ENCODE measurements at places on chromosomes 6 and 20.

- DNase-seq = no peak
These were observed 98.4 kb downstream of the IPCEF1 start for GRCh38 chr6:154258064-154258757.

GRCh38 chr6:109290143-109290931 is 91.9 kb downstream of the CD164 start:
- no peak for DNase-seq

DNA sequence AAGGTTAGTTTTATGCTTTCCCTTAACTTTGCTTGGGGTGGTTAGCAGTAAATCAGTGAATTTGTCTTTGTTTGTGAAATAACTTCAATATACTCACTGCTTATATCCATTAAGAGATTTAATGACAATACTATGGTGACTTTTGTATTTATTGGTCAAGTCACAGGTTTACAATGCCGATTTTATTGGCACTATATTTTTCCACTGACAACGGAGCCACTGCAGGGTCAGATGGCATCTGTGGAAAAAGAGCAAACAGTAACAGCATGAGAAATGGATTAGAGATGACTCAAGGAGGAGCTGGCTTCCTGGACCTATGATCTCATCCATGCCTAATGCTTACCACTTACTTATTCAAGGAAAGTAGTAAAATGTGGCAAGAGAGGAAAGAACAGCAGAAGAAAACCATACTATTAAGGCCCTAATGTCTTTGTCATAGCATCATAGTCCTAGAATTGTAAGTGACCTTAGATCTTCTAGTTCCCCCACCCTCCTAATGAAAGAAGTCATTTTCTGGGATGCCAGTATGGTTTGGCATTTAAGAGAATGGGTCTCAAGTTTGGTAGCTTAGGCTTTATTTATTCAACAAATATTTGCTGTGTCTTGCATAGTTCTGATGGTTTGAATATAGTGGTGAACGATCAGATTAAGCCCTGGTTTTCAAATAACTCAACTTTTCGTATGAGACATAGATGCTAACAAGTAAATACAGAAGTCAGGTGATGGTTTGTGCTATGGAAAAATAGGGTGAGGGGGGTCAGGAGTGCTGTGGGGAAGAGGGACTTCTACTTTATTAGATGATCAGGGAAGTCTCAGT is 18.5 kb downstream of the RNF144B start:
- DNase-seq = no peak

GRCh38 chr6:95973976-95974375 is 41.8 kb upstream of the FUT9 start:
- no peak for DNase-seq

DNA sequence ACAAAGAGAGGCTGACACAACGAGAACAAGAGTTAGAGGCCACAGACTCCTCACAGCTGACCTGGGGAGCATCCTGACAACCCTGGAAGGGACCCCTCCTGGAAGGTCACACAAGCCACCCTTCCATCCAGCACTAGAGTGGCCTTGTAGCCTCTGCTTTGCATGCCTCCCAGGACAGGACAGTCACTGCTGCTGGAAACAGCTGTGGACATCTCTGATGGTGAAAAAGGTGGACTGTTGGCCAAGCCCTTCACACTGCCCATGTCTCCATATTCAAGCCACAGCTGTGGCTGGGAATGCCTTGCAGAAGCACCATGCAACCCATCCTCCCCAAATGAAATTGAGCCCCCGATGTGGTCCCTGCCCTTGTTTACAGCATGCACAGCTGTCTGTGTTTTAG is 102.1 kb upstream of the SRSF6 start:
- no peak for DNase-seq

DNA sequence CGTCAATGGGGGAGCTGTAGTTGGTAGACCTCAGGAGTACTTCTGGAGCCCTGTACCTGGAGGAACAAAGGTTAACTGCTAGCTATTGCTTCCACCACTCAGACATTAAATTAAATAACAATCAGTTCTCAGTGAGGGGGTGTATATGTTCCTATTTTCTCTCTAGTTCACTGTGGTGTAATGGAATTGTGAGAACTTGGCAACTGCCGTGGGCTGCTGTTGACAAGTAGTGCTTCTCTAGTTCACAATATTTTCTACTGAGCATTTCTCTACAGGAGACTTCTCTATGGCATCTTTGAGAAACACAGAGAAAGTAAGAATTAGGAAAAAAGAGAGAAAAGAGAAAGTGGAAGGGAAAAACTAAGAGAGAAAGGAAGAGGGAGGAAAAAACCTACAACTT is 23.4 kb upstream of the GSTA4 start:
- no peak for DNase-seq

DNA sequence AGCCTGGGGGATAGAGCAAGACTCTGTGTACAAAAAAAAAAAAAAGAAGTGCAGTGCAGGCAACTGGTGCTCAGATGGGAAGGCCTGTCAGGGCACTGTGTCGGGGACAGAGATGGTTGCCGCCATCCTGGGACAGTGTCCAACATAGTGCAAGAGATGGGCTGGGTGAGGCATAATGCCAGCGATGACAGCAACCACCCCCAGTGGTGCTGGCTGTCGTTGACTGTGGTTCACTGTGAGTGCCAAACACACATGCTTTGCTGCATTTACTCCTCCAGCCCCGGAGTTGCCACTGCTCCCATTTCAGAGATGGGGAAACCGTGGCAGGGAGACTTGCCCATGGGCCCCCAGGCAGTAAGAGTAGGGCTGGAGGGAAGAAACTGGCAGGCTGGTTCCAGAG is 5.2 kb upstream of the C20orf203 start:
- DNase-seq = no peak

DNA sequence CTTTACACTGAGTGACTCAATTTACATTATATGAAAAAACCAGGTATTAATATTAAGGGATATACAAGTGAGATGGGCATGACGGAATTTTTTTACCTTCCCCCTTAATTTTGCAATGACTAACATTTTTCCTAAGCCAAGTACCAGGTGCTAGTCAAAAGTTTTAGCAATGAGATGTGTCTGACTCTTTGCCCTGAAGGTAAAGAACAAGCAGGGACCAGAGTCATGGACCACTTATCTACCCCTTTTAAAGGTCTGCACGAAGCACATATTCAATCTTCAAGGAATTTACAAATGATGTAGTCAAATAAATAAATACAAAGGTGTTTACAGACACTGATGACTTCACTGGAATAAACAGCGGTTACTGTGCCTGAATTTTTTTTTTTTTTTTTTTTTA is 1.4 kb downstream of the GLO1 start:
- DNase-seq = no peak

GRCh38 chr20:5369629-5370028 is 52.9 kb upstream of the PROKR2 start:
- no peak for DNase-seq

GRCh38 chr20:15848995-15849610 is 724.1 kb downstream of the KIF16B start:
- no peak for DNase-seq

GRCh38 chr6:75691012-75691411 is 58.0 kb upstream of the MYO6 start:
- no peak for DNase-seq

DNA sequence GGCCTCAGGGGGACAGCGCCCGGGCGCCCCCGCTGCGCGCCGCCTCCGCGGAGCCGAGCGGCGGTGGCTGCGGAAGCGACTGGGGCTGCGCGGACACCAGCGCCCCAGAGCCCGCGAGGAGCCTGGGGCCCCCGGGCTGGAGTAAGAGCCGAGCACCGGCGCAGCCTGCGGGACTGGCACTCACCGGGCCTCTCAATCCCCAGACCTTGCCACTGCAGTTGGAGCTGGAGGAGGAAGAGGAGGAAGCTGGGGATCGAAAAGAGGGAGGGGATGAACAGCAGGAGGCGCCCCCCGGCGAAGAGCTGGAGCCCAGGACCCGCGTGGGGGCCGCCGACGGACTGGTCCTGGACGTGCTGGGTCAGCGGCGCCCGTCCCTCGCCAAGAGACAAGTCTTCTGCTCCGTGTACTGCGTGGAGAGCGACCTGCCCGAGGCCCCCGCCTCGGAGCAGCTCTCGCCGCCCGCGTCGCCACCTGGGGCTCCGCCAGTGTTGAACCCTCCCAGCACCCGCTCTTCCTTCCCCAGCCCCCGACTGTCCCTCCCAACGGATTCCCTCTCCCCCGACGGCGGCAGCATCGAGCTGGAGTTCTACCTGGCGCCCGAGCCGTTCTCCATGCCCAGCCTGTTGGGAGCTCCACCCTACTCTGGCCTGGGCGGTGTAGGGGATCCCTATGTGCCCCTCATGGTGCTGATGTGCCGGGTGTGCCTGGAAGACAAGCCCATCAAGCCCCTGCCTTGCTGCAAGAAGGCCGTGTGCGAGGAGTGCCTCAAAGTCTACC is 590 bp downstream of the RNF217 start:
- DNase-seq = no peak

DNA sequence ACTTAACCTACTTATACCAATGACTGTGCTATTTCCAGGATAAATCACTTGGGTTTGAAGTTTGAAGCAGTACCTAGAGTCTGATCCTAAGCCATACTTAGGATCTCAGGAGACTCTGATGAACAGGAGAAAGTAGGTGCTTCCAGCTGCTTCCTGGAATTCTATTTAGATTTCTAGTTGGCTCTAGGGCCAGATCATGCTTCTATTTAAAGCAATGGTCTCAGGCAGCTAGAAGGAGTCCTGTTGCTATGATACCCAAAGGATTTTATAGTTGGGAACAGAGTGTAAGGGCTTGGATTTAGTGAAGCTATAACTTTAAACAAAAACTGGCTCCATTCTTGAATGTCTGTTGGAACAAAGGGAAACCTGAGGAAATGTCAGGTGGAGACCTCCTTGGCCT is 52.4 kb upstream of the TINAG start:
- no peak for DNase-seq

DNA sequence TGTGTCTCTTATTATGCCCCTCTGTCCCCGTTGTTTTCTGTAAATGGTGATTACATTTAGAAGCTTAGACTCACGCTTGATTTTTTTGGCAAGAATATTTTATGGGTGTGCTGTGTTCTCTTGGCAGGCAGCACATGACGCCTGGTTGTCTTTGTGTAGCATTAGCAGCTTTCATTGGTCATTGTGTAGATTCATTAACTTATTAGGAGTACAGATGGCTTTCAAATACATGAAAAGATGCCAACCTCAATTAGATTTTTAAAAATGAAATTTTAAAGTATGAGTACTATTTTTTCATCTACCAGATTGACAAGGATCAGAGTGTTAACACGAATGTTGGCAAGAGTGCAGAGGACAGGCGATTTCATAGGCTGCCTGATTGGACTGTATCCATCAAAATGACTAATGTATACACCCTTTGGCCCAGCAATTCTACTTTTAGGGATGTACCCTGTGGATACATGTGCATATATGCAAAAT is 15.2 kb downstream of the COX4I2 start:
- peak; percentile 61 for DNase-seq

GRCh38 chr6:91142154-91142553 is 555.3 kb upstream of the MAP3K7 start:
- DNase-seq = no peak

- DNase-seq = peak; percentile 61
These were observed 712 bp downstream of the RXRB start for GRCh38 chr6:33199687-33200218.

- no peak for DNase-seq
These were observed 152.4 kb upstream of the PTPN1 start for GRCh38 chr20:50357783-50358161.

GRCh38 chr6:130115036-130115435 is 96.7 kb downstream of the L3MBTL3 start:
- DNase-seq = no peak

GRCh38 chr6:114543696-114544095 is 200.9 kb upstream of the HS3ST5 start:
- no peak for DNase-seq

- DNase-seq = no peak
These were observed 11.6 kb downstream of the GSS start for GRCh38 chr20:34943808-34944567.

GRCh38 chr20:32569380-32570305 is 15.5 kb downstream of the NOL4L start:
- DNase-seq = no peak

- DNase-seq = no peak
These were observed 38.0 kb downstream of the RTN4IP1 start for GRCh38 chr6:106591111-106591825.

- DNase-seq = peak; percentile 18
These were observed 639 bp upstream of the RCAN2 start for GRCh38 chr6:46491628-46492547.

DNA sequence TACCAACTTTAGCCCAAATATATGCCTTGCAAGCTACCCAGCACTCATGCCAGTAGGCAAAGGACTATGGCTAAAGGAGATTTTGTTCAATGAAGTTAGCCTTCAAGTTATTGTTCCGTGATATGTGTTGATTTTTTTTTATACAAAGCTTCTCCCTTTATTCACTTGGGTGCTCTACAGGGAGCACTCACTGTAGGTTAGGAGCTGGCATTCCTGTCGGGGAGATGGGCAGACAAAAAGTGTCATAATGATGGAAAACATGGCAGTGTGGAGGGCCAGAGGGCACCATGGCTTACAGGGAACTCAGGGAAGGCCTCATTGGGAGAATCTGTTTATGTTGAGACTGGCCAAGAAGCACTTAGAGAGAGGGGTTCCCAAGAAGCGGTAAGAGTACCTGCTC is 292.4 kb downstream of the TSHZ2 start:
- no peak for DNase-seq

DNA sequence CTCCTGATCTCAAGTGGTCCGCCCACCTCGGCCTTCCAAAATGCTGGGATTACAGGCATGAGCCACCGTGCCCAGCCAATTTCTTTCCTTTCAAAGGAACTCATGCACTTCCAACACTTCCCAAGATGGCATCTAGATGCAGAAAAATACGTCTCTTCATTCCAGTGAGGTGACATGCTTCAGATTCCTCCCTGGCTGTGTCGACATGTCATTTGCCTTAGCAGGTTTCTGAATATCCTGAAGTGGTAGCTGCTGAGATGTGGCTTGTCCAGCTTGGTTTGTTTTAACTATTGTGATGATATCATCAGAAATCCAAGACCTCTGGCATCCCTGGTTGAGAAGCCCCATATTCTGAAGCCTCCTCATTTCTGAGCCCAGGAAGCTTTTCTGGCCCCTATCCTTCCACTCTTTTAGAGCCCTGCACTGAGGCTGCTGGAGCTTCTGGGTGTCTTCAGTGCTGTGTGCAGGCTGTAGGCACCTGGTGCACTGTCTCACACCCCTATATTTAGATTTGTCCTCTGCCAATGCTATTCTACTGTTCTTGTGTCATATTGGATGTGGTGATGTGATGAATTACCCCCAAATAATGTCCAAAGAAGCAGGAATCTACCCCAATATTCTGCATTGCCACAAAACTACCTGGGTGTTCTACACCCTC is 73.3 kb upstream of the E2F3 start:
- DNase-seq = no peak

DNA sequence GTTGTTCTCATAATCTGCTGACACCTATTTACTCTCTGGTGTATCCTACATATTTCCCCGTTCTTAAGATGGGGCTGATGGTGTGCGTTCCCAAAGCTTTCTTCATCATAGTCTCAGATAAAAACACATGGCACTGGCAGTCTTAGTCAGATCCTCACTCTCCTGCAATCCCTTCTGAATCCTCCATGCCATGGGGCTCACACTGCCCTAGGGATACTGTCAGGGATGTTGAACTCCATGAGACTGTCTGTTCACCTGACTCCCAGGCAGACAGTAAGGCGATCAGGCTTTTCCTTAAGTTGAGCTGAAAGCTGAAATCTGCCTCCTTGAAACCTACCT is 76.0 kb downstream of the SLX4IP start:
- no peak for DNase-seq

- no peak for DNase-seq
These were observed 157.9 kb downstream of the LY86 start for GRCh38 chr6:6746333-6746969.

GRCh38 chr6:24558516-24558915 is 63.7 kb downstream of the ALDH5A1 start:
- DNase-seq = no peak
